ENCODE measurements at places on chromosomes 13 and 19.

GRCh38 chr19:13670846-13671245 is 93.5 kb upstream of the MRI1 start:
- no peak for DNase-seq

DNA sequence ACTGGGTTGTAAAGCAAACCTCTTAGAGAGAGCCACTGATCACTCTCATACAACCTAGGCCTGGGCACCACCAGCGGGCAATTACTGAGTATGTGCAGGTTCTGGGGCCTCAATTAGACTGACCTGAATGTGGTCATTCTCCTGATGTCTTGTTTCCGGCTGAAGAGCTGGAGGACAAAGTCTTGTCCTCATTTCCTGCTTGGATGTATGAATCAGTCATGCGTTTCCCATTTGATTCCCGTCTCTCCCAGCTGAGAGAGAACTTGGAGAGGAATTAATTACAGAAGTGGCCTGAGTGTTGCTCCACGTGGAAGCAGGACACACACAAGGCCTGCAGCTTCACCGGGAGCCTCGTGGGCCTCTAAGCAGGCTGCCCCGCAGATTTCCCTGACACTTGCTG is 799.3 kb upstream of the ARGLU1 start:
- DNase-seq, result no peak

GRCh38 chr13:93249364-93250306 is 23.0 kb downstream of the GPC6 start:
- no peak for DNase-seq

DNA sequence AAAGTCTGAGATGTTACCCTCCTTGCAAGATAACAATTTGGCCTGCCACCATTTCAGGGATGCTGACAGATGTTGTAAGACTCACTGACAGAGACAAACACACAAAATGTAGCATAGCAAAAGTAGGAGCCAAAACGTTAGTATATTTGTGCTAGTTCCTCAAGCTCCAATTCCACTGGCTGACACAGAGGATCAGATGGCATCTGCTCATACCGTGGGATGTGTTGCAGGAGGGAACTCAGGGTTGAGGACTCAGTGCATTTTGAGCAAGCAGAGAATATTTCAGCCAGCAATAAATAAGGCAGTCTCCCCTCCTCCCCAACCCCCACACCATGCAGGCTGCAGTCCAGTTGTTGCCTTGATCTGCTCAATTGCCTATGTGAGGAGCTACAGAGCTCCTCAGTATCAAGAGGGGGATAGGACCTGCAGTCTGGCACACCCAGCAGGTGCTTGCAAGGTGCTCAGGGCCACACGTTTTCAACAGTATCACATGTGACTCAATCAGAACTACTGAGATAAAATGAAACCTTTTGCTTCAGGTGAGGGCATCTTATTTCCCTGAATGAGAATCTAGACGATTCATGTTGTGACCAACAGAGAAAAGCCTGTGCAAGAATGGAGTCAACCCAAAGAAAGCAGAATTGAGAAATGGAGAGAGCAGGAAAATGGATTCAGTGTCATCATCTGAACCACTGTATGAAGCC is 23.6 kb upstream of the LRCH1 start:
- no peak for DNase-seq

DNA sequence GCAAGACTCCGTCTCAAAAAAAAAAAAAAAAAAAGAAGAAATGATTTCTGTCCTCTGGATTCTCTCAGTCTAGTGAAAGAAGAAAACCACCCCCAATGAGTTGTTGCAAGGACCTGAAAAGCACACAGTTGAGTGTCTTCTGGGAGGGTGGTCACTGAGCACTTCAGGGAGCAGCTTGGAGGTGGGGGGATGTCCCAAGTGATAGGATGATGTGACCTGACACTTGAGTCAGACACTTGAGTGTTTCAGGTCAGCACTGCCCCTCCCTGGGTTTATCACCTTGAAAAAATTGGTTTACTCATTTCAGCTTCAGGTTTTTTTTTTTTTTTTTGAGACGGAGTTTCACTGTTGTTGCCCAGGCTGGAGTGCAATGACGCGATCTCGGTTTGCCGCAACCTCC is 63.2 kb downstream of the ZNF823 start:
- DNase-seq, result no peak

DNA sequence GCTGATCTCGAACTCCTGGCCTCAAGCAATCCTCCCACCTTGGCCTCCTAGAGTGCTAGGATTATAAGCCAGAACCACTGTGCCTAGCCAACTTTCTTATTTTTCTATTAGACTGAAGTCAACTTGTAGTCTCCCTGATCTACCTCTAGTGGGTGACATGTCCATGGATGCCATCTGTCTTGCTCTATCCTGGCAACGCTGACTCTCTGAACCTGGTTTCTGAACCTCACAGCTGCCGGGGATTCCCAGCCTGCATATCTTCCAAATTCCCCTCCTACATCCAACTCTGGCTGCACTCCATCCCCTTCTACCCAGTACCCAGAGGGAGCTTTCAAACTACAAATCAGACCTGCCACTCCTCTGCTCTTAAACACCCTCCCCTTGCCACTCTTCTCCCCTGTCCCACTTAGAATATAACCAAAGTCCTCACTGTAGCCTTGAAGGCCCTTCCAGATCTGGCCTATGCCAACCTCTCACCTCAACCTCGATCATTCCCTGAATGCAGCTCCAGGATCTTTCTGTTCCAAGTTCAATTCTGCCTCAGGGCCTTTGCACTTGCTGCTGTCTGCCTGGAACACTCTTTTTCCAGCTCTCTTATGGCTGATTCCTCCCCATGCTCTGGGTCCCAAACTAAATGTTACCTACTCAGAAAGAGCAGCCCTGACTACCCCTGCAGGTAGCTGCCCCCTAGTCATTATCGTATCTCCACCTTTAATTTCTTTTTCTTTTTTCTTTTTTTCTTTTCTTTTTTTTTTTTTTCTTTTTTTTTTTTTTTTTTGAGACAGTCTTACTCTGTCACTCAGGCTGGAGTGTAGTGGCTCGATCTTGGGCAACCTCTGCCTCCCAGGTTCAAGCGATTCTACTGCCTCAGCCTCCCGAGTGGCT is 2.2 kb downstream of the CLIP3 start:
- no peak for DNase-seq

GRCh38 chr19:19628501-19629134 is 598 bp upstream of the LPAR2 start:
- peak; percentile 13 for DNase-seq

GRCh38 chr13:110359840-110360301 is 52.8 kb downstream of the COL4A2 start:
- no peak for DNase-seq

- no peak for DNase-seq
Observed at GRCh38 chr13:100842136-100842535, 167.5 kb upstream of the TMTC4 start.

- no peak for DNase-seq
Observed at GRCh38 chr19:4891066-4891465, 11.6 kb downstream of the ARRDC5 start.

DNA sequence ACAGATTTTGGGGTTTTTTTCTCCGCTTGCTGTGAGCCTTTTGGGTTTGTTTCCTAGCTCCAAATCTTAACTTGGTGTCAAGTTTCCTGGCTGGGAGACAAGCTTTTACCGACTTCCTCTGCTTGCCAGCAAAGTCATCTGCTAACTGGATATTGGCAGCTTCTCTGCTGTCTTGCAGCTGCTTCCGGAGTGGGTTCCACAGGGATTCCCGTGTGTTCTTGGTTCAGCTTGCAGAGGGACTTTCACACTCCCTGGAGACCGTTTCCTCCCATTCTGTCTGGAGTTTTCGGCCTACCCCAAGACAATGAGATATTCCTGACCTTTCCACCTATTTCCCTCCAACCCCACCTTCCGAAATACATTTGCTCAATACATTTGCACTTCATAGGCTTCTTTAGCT is 2.2 kb upstream of the COLGALT1 start:
- no peak for DNase-seq

DNA sequence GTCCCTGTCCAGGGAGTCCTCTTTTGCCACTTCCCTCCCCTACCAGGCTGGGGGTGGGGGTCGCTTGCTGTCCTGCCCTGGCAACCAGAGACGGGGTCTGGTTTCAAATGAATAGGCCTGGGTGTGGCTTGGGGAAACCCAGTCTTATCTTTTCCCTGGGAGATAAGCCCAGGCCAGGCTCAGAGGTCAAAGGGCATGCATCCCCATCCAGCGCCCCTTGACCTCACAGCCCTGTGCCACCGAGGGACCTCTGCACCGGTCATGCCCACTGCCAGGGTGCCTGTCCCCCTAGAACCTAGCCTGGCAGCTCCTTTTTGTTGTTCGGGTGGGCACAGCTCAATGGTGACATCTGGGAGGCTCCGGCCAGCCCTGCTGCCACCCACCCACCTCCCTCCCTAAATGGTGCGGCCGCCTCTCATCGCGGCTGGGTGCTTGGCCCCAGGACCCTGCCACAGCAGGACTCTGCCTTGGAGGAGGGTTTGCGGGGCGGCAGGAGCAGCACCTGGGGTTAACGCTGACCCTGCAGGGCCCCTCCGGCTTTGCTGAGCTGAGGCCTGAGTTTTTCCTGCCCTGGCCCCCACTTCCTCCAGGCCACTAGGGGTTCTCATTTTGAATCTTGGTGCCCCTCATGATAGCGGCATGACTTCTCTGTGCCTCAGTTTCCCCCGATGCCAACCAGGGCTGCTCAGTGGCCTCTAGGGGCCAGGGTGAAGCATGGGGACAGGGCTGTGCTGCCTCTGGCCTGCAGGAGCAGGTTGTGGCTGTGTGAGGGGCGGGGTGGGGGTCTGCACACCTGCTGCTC is 2.9 kb upstream of the CERS1 start:
- DNase-seq, result no peak

DNA sequence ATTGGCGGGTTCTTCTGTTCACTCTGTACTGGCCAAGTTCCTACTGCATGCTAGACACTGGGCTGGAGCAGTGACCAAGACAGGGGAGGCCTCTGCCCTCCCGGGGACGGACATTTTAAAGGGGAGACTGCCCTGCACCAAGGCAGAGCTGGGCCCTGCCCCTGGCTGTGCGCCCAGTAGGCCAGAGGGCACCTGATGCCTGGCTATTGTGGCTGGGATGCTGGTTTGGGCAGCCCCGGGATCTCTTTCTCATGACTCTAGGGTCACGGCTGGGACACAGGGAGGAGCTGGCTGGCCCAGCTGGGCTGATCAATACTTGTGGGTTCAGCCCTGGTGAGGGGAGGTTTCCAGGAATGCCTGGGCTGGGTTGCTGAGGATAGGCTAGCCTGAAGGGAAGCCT is 17.7 kb downstream of the LIPE start:
- DNase-seq, result no peak

- no peak for DNase-seq
Observed at GRCh38 chr19:35738887-35739229, 3.4 kb downstream of the IGFLR1 start.

- DNase-seq, result no peak
Observed at GRCh38 chr13:20457670-20458069, 68.0 kb downstream of the CRYL1 start.

DNA sequence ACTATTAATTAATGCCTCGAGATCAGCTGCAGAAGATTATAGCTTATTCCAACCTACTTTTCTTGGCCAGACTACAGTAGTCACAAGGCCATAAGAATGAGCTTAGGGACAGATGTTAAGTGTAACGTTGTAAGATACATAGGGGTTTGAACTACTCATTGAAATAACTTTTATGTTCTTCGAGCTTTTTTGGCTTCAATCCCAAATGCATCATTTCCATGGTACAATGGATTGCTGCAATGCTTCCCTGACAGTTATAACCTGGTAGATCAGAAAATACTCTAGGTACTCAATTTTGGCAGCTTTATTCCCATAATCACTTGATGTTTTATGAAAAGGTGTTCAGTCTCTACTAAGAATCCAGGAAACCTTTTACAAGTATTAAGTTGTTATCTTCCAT is 2216.7 kb upstream of the PCDH20 start:
- no peak for DNase-seq
